ENCODE measurements at places on chromosomes 2 and 18.

DNA sequence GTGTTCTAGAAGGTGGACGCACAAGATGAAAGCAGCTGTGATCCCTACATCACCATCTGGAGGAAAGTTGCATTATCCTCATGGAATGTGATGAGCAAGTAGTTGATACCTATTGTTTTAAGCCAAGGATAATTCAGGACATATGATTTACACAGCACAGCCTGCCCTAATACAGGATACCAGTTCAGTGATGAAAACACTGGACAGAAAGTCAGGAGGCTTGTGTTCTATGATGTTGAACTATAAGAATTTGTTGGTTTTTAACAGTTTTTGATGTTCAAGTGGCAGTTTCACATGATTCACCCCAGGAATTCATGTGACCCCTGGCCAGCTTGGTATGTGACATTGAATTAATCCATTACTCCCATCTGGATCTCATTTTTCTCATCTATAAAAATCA lies 6.2 kb upstream of the CHST10 start:
- DNase-seq: no peak

DNA sequence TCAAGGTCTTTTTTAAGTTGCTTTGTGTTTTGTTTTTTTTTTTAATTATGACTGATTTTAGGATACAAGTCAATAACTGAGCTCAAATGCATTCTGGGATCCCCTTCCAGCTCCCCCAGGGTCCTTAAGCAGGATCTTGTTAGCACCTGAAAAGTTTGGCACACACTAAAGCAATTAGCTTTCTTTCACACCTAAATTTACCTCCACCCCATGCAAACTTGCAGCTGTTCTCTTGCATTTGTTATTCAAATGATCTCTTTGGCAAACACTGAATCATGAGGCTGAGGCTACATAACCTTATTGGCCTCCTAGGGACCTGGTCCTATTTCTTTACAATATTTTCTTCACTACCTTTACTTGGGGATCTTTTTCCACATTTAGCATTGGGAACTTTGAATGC lies 2026.1 kb upstream of the CELF4 start:
- DNase-seq: no peak

DNA sequence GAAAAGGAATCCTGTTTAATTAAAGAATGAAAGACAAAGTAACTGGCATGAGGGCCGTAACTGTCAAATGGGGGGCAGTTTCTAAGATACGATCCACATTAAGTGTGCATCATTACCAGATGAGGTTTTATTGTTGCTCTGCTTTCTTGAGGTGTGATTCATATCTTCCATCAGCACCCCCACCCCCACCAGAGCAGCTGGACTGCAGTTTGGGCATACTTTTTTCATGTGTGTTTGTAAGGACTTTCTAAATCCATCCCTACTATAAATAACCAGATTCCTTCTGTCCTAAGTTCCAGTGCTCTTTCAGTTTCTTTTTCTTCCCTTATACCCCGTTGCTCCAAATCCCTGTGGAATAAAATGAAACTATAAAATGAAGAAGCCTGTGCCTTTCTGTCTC lies 142.1 kb downstream of the CDCA7 start:
- DNase-seq: no peak

DNA sequence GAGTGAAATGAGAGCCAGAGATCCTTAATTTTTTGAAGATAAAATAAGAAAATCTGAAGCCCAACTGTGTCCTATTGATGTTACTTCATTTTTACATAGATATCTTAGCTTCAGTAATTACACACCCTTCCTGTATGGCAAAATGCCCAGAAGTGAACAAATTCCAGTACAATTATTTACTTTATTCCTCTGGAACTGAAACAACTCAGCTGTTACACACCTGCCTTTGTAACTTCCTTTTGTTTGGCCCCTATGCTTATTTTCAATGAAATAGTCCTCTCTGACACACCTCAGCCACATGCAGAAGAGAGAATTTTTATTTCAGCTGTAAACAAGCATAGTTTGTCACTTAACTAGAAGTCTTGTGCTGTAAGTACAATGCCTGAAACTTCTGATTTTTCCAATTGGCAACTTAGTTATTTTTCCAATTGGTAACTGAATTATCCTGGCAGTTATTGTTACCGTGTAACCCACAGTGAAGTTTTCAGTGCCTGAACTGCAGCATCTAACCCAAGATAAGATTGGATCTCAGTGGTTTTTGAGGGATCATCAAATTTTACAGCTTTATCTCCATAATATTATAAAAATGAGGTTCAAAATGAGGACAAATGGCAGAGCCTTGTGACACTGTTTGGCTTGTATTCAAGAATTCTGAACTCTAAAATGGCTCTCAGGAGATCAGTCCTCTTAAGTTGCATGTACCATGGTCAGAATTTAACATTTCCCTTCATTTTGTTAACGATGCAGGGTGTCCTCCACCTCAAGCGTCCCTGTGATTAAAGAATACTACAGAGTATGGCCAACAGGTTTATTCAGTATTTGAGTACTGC lies 82.6 kb downstream of the PKP4 start:
- DNase-seq: no peak

DNA sequence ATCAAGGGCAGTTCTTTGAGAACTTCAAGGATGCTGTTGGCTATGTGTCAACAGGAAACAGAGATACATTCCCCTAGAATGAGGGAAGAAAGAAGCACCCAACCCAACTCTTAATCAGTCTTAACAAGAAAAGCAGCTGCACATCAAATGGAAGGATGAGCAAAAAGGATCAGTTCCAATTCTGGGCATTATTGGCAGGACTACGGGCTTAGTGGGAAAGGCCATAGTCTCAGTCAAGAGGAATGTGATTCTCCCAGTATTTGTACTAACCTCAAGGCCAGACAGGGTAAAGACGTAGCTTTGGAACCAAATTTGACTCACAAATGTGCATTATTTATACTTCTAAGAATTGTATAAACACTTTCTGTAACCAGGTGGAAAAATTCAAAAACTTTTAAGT lies 18.2 kb downstream of the BMP10 start:
- DNase-seq: no peak

GRCh38 chr18:3665780-3666525 lies 216.0 kb downstream of the TGIF1 start:
- peak; percentile 70 for DNase-seq

- DNase-seq: no peak
These were observed 425.9 kb upstream of the SLC8A1 start for GRCh38 chr2:40877734-40878288.

DNA sequence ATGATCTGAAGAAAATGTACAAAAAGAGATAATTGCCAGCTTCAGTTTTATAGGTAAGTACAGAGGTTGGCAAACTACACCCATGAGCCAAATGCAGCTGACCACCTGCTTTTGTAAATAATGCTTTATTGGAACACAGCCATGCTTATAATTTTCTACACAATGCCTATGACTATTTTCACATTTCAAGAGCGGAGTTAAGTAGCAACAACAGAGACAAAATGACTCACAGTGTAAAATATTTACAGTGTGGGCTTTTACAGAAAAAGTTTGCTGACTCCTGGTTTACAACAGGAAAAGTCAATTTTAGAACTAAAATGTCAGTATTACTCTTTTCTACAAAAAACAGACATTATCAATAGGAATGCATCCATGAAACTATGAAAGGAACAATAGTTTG lies 26.0 kb downstream of the CWC22 start:
- no peak for DNase-seq

DNA sequence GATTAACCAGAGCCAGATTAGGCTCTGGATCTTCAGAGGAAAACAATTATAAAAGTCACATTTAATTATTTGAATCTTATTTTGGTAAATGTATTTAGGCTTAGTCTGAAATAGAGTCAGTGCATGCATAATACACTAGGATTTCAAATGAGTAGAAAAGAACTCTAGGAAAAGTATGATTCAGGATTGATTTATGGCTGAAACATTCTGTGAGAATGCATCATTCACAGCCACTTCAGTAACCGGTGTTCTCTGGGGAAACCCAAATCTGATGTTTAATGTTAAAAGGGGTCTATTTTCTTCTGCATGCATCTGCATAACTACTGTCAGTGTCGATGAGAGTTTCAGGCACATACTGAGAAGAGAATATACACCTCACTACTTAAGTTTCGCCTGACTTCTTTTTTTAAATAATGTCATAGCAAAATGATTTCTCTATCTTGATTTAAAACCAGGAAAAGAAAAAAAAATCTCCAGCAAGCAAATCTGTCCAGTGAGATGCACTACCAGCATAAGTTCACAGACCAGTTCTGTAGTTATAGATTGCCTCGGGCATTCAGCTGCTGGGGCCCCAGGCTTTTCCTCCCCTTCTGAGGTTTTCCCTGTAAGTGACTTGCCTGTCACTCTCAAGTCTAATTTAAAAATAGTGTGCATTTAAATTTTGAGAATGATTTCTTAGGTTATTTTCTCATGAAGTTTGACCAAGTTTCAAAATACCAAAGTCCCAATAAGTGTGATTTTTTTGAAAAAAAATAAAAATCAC lies 501.5 kb downstream of the NR4A2 start:
- no peak for DNase-seq

- DNase-seq: no peak
These were observed 106.9 kb downstream of the GATA6 start for GRCh38 chr18:22276334-22276713.

DNA sequence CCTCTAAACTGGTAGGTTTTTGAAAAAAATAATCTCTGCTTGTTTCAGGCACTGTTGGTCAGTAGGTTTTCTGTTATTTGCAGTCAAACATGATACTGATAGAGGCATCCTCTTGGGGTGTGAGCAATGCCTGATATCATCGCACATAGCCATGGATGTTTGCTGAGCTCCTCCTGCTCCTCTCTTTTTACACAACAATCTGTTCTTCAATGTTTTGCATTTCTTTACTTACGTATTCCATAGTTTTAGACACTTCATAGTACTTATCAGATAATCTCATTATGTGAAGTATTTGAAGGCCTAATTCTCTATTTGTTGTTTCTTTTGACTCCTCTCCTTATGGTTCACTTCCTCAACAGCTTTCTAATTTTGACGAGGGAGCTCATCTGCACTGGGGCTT lies 23.0 kb upstream of the HS6ST1 start:
- DNase-seq: no peak

- no peak for DNase-seq
These were observed 83.7 kb downstream of the FMNL2 start for GRCh38 chr2:152418688-152419087.

DNA sequence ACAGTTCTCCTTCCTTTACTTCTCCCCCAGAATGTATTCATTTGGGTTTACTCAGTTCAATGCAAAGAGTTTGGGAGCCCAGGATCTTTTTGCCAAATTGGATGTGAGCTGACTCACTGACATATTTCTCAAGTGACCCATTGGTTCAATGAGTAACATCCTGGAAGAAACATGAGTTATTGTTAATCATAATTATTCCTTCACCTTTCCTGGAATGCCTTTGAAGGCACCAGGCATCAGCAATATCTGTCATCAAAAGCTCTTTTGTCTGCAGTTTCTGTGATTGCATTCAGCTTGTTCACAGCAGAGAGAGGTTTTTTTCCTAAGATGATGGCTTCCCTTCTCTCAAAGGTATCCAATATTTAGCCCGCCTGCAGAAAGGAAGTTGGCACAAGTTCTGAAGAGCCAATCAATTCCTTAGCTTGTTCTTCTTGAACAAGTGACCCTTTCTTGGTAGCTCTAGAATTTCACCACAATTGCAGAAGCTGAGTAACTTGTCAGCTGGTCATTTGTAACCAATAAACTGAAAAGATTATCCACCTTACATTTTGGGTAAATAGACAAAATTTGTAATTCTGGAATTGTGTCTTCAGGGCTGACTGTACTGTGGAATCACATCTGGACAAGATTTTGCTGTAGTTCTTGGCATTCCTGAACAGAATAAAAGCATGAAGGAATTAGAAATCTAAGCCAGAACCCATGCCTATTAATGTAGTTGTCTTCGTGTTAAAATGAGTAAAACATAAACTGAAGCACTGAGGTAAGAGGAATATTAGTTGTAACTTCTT lies 72.2 kb upstream of the TMEM17 start:
- DNase-seq: no peak

DNA sequence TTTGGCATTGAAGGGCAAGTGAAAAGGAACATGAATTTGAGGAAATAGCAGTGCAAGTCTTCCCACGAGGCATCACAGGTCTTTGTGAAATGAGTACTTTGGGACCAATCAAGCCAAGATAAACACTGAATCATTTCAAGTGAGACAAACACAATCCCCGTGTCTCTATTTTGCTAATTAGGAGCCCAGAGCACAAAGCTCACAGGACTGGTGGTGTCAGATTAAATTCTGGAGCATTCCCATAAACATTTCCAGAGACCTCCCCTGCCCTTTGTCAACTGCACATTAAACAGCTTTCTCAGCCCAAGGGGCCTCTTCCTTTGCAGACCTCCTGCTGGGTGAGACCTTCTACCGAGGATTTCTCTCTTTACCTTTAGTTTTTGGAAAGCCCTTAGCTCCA lies 50.7 kb downstream of the DAPL1 start:
- DNase-seq: no peak

DNA sequence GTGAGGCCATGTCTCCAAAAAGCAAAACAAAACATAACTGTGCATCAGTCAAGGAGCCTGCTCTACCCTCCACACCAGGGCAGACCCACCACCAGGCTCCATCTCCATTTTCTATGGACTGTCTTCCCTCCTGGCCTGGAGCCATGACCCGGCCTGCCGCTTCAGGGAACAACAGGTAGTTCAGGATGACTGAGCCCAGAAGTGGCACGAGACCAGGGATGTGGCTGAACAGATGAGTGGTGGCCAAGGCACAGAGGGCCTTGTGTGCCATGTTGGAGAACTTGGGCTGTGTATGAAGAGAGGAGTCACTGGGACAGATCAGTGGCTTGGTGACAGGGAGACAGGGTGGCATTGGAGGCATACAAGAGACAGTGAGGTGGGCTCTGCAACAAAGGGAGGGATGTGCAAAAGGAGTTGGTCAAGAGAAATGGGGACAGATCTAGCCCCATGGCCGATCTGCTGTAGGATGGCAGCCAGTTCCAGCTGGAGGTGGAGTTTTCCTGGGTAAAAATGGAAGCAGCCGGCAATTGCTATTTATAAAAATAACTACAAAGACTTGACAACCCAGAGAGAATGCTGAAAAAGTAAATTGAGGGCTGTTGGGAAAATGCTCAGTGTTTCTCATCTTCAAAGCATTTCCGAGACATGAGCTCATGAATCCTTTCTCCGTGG lies 35.0 kb downstream of the TMEM177 start:
- no peak for DNase-seq

DNA sequence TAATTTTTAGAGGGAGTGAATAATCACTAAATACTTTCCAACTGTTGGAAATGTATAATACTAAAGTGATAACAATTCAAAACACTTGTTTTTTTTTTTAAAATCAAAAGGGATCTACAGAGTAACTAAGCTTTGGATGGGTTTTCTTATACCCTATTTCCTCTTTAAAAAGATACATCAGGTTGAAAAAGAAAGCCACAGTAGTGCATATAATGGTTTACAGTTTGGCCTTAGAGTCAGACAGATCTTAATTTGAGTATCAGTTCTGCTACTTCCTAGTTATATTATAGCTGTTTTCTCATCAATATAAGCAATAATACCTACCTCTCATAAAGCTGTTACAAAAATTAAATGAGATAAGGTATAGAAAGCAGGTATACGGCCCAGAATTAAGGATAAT lies 28.5 kb downstream of the PSME4 start:
- DNase-seq: no peak

- no peak for DNase-seq
These were observed 79.2 kb downstream of the PTPRM start for GRCh38 chr18:7646174-7646886.

- DNase-seq: no peak
These were observed 17.5 kb upstream of the TNS1 start for GRCh38 chr2:218020281-218020680.

Data from stimulated activated CD4-positive, alpha-beta T cell treated with anti-CD3 and anti-CD28 coated beads, TNF-alpha, amount 100 ng/mL, for 24 hours (primary cell).